ENCODE measurements at places on chromosomes 13 and 19.

DNA sequence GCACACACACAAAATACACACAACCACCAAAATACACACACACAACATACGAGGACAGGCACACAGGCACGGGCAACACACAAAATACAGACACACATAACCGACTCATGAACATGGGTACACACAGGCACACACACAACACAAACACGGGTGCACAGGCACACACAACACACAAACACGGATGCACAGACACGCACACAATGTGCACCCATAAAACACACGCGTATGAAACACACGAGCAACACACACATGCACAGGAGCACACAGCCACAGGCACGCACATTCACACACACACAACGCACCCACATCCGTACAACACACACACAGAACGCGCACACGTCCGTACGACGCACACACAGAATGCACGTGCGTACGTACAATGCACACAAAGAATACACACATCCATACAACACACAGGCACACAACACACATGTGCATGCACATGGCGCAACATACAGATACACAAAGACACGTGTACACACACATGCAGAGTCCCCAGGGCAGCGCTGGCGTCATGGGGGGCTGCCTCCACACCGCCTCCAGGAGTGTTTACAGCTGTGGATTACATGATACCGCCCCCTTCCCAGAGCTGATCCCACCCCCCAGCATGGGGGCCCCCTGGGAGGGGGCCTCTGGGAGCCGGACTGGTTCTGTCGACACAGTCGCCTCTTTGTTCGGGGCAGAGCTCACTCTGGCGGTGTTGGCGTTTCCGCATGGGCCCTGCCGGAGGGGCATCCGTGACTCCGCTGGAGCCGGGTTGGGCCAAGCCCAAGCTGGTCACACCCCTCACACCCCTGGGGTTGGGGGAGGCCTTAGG is 2.9 kb downstream of the SBNO2 start:
- DNase-seq, result peak; percentile 28

DNA sequence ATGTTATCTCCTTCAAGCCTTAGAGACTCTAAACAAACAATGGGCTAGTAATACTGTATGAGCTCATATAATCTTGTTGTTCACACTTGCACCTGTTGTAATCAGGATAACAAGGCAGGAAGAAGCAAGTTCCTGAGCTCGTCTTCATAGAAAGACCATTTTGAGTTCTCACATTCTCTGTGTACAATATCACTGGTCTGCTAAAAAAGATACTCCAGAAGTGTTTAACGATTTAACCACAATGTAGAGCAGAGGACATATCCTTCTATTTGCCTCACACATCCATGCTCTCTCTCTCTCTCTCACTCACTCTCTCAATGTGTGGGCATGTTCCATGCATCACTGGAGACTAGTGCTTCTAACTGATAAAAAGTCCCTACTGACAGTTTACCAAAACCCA is 122.9 kb downstream of the MIPEP start:
- no peak for DNase-seq

DNA sequence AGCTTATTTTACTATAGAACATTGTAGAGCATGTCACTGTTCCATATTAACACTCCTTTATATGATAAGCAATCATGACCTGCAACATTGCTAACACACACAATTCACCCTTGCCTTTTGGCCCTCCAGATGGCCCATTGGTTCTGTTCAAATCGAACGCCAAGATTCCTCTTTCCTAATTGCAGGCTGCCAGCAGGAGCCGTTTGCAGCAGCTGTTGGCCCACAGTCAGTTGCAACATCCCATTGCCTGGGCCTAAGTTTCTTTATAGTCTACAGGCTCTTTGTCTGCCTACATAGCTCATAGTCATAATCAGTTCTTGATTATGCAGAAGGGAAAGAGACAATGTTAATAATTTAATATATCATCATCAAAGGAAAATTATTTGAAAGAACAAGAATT is 37.6 kb downstream of the KCTD12 start:
- peak; percentile 61 for DNase-seq

DNA sequence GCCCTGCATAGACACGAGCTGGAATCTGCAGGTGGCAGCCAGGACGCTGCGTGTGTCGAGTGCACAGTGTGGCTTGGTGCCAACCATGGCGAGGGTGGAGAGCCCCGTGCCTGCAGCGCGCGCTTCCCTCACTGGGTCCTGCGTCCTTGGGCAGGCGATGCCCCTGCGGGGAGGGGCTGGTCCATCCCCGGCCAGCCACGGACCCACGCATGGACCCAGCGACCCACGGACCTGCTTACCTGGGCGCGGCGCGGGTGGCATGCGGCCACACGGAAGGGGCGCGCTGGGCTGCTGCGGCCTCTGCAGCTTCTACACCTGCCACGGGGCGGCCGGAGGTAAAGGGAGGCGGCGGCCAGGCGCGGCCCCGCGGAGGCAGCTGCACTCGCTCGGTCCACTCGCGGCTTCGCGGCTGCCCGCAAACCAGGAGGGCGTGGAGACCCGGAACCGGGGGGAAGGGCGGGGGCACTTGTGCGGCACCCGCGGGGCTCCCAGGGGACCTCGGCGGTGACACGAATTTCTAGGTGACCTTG is 569 bp upstream of the MCF2L start:
- no peak for DNase-seq

DNA sequence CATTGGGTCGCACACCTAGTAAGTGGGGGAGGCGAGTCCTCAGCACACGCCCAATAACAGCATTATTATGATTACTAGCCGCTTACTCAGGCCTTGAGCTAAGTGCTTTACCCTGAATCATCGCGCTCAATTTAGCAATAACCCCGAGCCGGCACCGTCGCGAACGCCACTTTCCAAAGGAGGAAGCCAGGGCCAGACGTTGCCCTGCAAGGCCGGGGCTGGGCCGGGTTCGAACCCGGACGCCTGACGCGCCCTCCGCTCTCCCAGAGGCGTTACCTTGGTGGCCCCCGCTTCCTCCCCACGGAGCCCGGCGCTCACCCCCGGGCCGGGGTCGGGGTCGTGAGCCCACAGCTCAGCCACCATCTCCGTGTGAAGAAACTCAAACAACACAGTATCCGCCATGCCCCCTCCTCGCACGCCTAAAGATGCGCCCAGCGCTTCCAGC is at the start of gene TRAPPC6A:
TRAPPC6A (minus strand) TSS at position 421 of the 445 bp plus-strand sequence; CDS start at position 402, 19 bp downstream.
- peak; percentile 68 for DNase-seq

- DNase-seq, result no peak
Observed at GRCh38 chr13:112851107-112852038, 117.6 kb upstream of the MCF2L start.

- no peak for DNase-seq
Observed at GRCh38 chr13:91747186-91747585, 348.8 kb downstream of the GPC5 start.

GRCh38 chr13:42747399-42747873 is 33.9 kb upstream of the FAM216B start:
- peak; percentile 94 for DNase-seq

DNA sequence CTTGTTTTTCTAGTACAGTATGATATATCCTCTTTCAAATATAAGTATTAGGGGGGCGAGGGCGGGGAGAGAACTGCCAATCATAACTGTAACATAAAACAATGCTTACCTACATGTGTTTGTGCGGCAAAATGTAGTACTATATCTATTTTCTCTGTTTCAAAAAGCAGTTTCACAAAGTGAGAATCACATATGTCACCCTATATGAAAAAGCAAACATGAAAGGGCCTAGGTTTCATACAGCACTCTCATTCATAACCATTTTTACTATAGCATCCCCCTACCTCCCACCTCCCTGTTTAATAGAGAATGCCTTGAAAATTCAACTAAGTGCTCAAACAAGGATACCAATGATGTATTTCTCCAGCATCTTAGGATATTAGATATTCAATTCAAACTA is 5.2 kb downstream of the TGDS start:
- DNase-seq, result no peak

DNA sequence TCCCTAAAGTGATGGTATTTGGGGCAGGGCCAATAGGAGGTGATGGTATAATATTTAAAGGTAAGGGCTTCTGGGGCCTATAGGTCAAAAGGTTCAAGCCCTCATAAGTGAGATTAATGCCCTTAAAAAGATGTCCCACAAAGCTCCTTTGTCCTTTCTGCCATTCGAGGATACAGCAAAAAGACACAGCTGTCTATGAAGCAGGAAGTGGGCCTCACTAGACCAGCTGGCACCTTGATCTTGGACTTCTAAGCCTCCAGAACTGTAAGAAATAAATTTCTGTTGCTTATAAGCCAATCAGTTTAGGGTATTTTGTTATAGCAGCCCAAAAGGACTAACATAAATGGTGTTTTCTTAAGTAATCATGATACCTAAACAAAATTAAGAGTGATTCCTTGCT is 27.2 kb upstream of the POU4F1 start:
- DNase-seq, result no peak

Measured in adipocyte (in vitro differentiated cells).